ENCODE measurements at places on chromosomes 7 and 10. TPM values are rescaled to one million over a fixed set of nuclear protein-coding genes. Genes with fewer than 3 reads are reported as not detected.

The PCGF6 gene
- 11.2 TPM for polyA plus RNA-seq

The OR2A25 gene
- not detected for polyA plus RNA-seq

The TRPV5 gene
- polyA plus RNA-seq: not detected

The FAM25C gene
- not detected for polyA plus RNA-seq

The AKR1E2 gene
- 1.5 TPM for polyA plus RNA-seq

The EFCAB10 gene
- not detected for polyA plus RNA-seq

The VAX1 gene
- not detected for polyA plus RNA-seq

The IFIT3 gene
- polyA plus RNA-seq: 5.1 TPM

The CUZD1 gene
- 0.86 TPM for polyA plus RNA-seq

The LRRC18 gene
- polyA plus RNA-seq: not detected

The NPC1L1 gene
- not detected for polyA plus RNA-seq

The TMEM140 gene
- polyA plus RNA-seq: 30.9 TPM

The LGI1 gene
- not detected for polyA plus RNA-seq

The IDI2 gene
- not detected for polyA plus RNA-seq

The CPVL gene
- not detected for polyA plus RNA-seq
